Astrocyte of the spinal cord (primary cell): ENCODE measurements at places on chromosomes 6 and 20.
A peak's percentile ranks its signal among the peaks of the same experiment; 100 is the strongest.

DNA sequence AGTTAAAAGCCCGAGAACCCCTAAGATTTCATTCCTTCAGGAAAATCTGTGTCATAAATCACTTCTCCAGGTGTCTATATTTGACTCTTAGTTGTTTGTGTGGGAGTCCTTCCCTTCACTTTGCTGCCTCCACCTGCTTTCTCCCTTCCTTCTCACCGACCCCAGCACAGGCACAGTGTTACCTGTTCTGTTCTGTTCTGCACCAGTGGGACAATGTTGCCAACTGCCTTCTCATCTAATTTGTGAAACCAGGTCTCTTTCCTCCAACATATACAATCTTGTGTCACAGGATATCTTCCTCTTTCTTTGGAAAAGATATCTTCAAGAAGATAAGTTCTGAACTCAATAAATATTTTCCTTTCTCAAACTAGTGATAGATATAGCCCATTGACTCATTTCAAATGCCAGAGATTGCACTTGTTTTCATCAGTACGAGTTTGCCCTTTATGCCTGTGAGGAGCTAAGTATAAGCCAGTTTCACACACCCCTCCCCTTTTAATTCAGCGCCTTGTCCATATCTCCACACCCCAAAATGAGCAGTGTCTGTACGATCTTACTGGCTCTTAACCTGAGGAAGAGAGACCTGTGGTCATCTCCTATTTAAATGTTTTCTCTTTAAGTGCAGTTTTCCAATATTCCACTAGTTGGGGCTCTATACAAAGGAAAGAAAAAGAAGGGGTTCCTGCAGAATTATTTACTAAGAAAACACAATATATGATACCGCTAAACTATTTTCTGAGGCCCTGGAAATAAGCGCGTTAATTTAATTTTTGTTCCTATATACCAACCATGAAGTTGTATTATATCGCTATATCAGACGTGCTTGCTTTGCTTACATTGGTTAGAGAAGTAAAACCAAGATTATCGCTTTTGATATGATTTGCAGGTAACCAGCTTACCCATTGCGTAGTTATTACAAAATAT lies 81.6 kb upstream of the PREP start:
- DNase-seq: peak; percentile 66

- DNase-seq: peak; percentile 29
Observed at GRCh38 chr6:149896491-149896890, 1.4 kb downstream of the RAET1E start.

- DNase-seq: no peak
Observed at GRCh38 chr6:34475767-34476328, 10.0 kb downstream of the PACSIN1 start.

DNA sequence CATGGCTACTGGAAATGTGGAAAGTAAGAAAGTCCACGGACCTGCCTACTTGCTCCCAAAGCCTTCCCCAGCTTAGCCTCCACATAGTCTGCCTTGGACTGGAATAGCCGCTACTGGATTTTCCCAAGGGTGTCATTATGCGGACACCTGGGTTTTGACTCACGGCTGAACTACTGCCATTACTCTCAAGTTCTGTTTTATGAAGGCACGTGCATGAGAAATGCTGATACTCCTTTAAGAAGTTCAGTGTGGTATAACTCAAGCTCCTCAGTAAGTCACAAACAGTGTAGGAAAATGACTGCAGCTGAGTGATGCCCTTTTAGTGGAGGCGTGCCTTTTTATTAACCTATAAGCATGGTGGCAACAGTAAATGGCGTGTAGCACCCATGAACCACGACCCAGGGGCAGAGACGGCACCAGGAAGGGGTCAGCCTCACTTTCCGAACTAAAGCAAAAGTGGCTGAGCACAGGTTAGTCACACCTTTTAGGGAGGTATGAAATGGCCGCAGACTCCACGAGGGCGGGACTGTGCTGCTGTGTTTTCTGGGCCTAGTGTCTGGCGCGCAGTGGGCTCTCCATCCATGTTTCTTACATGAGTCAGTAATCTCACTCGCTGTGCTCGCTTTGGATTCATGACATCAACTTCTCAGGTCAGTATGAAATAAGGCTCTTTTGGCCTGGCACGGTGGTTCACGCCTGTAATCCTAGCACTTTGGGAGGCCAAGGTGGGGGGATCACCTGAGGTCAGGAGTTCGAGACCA lies 23.9 kb downstream of the PSMG4 start:
- DNase-seq: no peak

DNA sequence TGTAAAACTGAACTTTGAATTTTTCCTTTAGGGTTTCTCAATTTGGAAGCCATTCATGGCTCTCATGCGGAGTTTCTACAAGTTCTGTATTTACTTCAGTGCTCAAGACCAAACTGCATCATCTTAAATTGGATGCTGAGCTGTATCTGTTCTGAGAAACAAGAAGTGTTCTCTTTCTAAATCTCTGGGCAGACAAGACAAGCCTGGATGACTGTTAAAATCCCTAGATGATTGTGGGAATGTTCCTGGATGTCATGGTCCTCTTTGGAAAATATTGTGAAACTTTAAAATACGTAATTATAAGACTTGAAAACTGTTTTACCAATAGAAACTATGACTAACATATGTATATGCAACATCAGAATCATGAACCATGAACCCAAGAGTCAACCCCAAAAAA lies 6.2 kb upstream of the GCM1 start:
- no peak for DNase-seq

GRCh38 chr6:151390276-151390850 lies 996 bp downstream of the ZBTB2 start:
- DNase-seq: peak; percentile 100

GRCh38 chr6:79574630-79575225 lies 37.5 kb upstream of the LCA5 start:
- DNase-seq: peak; percentile 87

DNA sequence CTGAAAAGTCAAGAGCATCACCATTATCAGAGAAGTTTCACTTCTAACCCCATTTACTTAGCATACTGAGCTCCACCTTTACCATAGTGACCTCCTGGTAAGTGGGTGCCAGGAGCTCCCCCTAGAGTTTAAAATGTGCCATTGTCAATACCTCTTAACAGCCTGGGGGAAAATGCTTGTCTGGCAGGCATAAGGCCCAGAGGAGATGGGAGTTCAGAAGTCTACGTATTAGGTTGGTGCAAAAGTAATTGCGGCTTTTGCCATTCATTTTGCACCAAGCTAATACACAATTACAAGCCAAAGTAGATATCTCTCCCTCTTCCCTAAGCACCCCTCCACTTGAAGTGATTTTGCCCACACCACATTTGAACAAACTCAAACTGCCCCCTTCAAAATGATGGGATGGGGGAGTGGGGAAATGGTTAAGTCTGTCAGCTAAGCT lies 919.0 kb downstream of the KIF16B start:
- DNase-seq: peak; percentile 45

DNA sequence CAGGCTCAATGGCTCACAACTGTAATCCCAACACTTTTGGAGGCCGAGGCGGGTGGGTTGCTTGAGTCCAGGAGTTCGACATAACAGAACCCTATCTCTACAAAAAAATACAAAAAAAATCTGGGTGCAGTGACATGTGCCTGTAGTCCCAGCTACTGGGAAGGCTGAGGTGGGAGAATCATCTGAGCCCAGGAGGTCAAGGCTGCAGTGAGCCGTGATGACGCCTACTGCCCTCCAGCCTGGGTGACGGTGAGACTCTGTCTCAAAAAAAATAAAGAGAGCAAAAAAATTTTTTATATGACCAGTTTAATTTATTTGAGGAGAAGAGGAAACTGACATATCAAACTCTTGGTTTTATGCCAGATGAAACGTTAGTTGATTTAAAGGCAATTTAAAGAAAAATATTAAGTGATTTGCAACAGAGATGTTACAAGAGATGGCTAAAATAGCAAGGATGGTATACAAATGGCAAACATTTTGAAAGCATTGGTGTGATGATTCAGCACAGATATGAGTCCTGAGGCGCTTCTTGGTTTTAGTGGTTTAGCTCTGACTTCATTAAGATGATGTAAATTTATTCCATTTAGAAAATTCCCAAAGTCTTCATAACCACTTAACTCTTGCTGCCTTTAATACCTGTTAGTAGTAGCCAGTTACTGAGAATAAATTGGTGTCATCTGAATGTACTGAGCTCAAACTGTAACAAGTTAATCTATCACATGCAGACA lies 17.7 kb downstream of the GTF2H5 start:
- peak; percentile 76 for DNase-seq

GRCh38 chr6:33771146-33772081 lies 17.5 kb downstream of the LEMD2 start:
- DNase-seq: peak; percentile 98

GRCh38 chr20:62751551-62752150 lies 43.0 kb downstream of the NTSR1 start:
- DNase-seq: no peak

DNA sequence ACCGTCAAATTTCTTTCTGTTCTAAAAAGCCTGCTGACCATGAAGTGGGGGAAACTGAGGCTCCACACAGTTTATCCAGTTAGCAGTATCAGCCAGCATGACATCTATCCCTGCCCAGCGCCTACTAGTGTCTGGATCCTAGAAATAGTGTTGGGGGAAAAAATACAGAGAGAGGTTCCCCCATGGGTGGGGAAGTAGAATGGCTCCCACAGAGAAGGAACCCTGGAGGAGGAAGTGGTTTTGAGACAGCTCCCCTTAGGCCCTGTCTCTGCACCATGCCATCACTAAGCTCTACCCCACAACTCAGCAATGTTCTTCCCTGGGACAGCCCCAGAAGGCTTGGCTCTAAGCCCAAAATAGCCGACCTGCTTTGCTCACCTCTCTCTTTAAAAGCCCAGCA lies 153.4 kb downstream of the MBOAT1 start:
- DNase-seq: no peak

- DNase-seq: no peak
Observed at GRCh38 chr6:148866657-148867268, 119.9 kb downstream of the UST start.

- DNase-seq: no peak
Observed at GRCh38 chr20:17327185-17328148, 100.6 kb downstream of the PCSK2 start.

DNA sequence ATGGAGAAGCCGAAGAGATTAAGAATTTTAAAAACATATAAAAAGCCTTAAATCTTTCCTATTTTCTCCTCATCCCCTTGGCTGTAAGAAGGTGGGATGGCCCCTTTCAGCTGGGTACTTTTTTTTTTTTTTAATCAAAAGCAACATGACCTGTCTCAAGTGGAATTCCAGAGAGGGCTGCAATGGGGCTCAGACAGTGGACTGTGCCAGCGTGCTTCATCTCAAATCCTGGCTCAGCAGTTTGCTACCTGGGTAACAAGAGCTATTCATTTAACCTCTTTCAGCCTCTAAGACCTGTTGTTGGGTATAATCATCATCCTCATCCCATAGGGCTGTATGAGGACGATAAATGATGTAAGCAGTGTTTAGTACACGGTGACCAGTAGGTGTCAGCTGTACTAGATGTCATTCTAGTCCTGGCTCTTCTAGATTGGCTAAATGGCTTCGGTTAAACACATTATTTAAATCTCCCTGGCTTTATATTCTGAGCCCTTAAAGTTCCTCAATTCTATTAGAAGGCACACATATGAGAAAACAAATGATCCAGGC lies 6.9 kb upstream of the PPP1R3G start:
- DNase-seq: no peak

- DNase-seq: peak; percentile 57
Observed at GRCh38 chr20:60046011-60046413, 87.8 kb downstream of the CDH26 start.

DNA sequence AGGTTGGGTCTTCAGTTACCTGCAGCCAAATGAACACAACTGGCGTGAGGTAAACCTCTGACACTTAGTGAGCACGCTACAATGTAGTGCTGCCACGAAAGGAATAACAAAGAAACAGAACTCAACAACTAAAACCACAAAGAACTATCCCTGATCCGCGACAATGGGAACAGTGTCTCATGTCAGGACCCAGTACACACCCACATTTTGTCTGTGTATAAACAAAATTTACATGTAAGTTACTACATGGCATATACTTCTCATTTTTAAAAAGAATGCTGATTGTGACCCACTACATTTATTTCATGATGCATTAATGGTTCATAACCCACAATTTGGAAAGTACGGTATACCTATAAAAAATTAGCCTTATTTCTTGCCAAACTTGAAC lies 14.1 kb downstream of the FKBP1A start:
- no peak for DNase-seq

DNA sequence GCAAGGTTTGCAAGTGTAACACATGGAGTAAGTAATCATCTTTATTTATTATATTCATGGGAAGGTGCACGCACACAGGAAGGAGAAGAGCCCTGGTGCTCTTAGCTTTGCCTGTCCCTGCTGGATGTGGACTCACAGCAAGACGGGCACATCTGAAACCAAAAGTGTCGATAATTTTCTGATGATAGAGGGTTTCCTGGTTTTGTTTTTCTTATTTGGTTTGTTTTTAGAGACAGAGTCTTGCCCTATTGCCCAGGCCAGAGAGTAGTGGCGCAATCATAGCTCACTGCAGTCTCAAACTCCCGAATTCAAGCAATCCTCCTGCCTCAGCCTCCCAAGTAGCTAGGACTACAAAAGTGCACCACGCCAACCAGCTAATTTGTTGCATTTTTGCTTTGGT lies 7.8 kb upstream of the KHDC1L start:
- DNase-seq: no peak

- DNase-seq: no peak
Observed at GRCh38 chr20:49612127-49612738, 44.3 kb upstream of the PTGIS start.

DNA sequence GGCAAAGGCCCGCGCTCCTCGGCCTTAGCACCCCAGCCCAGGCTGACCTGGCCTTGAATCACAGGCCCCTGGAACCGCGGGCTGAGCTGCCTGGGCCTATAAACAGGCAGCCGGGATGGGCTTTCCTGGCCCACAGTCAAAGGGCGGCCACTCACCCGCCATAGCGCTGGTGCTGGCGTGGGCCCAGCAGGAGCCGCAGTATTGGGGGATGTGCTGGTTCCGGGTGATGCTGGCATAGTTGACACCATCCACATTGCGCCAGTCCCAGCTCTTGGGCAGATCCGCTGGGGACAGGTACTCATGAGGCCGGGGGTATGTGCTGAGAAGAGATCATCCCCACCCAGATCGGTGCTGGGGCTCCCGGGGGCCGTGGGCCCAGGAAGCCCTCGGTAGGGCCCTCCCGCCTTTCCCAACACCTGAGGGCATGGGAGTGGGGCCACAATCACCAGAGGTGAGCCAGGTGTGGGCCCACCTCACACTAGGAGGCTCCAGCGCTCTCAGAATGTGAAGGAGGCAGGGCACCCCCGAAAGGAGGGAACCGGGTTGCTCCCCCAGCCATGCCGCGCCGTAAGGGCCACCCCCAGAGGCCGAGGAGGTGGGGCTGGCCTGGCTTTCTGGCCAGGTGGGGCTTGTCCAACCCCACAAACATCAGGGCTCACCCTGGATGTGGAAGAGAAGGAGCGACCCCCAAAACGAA lies 739 bp downstream of the CTSZ start:
- no peak for DNase-seq

GRCh38 chr6:150697515-150697914 lies 97.8 kb downstream of the PLEKHG1 start:
- DNase-seq: peak; percentile 42

DNA sequence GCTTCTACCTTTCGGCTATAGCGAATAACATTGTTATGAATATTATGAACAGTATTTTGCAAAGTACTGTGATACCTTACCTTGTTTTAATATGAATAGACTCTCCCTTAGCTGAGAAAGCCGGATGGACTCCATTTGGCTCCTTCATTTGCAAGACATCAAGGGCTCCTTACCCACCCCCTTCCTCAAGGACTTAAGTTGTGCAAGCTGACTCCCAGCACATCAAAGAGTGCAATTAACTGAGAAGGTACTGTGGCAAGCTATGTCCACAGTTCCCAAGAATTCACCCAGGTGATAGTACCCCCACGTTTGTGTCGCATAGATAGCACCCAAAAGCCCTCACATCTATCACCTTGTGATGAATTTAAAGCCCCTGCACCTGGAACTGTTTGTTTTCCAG lies 11.2 kb downstream of the CST5 start:
- DNase-seq: no peak
